ENCODE measurements at places on chromosomes 3 and 15.

DNA sequence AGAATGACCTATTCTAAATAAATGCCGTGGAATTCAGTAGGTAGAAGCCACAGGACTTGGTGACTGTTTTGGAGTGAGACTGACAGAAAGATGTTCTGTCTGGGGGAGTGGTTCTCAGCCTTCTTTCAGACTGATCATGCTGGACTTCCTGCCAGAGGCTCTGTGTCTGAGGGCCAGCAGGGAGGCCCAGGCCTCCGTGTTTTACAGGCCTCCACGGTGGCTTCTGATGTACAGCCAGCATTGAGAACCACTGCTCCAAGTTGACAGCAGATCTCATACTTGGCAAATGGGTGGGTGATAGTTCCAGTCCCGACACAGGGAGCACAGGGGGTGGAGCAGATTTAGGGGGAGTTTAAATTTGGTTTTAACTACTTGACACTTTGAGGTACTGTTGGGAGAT, 6.7 kb upstream of the PIGZ start:
- DNase-seq: no peak

DNA sequence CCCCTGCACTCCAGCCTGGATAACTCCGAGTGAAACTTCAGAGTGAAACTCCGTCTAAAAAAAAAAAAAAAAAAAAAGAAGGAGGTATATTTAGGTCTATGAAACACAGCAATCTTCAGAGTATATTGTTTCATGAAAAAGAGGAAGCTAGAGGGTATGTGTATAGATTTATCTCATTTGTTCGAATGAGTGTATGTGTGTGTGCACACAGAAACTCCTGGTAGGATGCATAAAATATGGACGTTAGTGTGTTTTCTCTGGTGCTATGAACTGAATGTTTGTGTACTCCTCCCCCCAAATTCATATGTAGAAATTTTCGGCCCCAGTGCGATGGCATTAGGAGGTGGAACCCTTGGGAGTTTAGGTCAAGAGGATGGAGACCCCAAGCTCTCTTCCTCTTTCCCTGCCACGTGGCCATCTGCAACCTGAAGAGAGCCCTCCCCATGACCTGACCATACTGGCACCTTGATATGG, 98.6 kb upstream of the KLF13 start:
- no peak for DNase-seq

GRCh38 chr3:195110647-195111318, 160.2 kb downstream of the XXYLT1 start:
- DNase-seq: no peak

DNA sequence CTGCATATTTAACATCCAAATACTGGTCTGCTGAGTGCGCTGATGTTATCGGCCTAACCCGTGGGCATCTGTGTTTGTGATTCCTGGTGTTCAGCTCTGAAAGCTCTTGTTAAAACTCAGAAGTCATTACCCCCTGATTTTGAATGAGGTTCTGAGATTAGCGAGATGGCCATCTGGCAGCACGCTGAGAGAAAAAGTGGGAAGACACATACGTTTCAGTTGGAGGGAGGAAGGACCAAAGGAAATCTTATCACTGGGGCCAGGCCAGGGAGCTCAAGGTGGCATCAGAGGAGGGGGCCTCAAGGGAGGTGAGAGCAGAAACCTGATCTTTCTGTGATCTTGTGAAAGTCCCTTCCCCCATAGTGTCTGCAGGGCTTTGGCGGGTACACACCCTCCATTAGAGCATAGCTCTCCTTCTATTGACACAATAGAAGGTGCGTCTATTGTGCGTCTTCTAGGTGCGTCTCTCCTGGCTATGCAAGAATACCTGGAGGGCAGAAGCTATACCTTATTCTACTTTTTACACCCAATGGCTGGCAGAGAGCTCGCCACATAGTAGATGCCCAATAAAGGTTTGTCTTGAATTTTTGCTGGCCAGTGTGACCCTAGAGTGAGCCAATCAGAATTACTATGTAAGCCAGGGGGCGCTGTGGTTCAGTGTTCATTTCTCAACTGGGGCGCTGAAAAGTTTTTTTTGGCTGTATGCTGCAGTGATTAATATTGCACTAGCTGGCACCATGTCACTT, 182.4 kb downstream of the SHQ1 start:
- no peak for DNase-seq

Measured in NCI-H510A (cell line).